ENCODE measurements at places on chromosomes 13 and 19. TPM values are rescaled to one million over a fixed set of nuclear protein-coding genes. Genes with fewer than 3 reads are reported as not detected.

GRCh38 chr13:24627090-24627714 is 53.0 kb upstream of the ATP12A start:
- no peaks in the 10 kb centered on the region for H3K36me3 ChIP-seq
- no peaks in the 10 kb centered on the region for H3K4me1 ChIP-seq
- peak; percentile 41 for DNase-seq
- no peaks in the 10 kb centered on the region for H3K27me3 ChIP-seq

DNA sequence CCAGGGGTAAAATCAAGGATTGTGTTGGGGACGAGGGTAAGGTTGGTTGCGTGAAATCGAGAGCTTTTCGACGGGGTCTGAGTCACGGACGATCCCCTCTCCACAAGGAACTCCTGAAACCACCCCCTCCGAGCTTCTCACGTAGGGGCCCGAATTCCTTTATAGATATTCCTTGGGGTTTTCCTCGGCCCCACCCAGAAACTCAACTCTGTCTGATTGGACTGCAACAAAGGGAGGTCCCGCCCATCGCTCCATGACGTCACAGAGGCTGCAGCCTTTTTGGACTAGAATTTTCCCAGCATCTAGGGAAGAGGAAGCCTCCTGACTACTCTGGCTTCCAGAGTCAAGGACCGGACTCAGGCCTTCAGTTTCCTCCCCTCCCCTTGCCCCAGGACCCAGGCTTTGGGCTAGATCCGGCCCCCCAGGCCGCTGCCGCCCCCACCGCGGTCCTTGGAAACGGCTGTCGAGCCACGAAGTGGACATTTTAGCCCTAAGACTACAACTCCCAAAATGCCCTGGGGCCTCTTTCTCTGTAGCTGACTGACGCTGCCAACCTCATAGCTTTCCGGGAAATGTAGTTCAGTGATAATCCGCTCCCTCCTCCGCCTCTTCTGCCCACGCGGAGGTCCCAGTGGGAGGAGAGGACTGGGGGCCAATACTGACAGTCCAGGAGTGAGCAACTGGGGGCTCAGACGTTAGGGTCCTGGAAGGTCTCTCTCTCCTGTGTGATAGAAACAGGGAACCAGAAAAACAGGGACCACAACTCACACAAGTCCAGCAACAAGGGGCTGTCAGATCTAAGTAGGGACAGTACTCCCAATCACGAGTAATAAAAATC is at the start of gene IZUMO1:
IZUMO1 (minus strand) TSS at position 172 of the 838 bp plus-strand sequence. CDS start 1,050 bp downstream, outside the sequence.
- no peaks in the 10 kb centered on the region for H3K36me3 ChIP-seq
- no peaks in the 10 kb centered on the region for H3K27me3 ChIP-seq
- peak within 1 kb of the TSS; percentile 55 for H3K27ac ChIP-seq
- no peak within 1 kb of the TSS for H3K4me3 ChIP-seq

DNA sequence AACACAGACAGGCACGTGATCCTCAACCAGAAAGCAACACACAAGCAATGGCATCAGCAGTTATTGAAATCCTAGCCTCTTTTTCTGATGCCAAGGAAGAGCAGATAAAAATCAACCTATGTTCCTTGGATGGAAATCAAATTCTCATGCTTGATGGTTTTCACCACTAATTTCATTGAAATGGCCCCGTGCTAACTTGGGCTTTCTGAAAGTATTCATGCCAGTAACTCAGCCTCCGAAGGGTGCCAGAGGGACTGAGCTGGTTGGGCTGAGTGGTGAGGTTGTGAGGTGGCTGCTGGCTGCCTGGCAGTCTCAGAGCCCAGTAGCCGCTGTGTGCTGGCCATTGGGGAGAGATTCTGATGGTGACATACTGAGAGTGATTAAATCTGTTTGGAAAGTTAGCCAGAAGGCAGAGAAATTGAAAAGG is 309.3 kb downstream of the DCT start:
- no peaks in the 10 kb centered on the region for H3K36me3 ChIP-seq
- no peak for DNase-seq
- no peak overlapping the region for H3K4me3 ChIP-seq
- peaks cover 7% of the 10 kb centered on the region for H3K4me1 ChIP-seq
- peak overlapping the region; percentile 15 for H3K27ac ChIP-seq

The TMPRSS9 gene
- 24.8 TPM for total RNA-seq

DNA sequence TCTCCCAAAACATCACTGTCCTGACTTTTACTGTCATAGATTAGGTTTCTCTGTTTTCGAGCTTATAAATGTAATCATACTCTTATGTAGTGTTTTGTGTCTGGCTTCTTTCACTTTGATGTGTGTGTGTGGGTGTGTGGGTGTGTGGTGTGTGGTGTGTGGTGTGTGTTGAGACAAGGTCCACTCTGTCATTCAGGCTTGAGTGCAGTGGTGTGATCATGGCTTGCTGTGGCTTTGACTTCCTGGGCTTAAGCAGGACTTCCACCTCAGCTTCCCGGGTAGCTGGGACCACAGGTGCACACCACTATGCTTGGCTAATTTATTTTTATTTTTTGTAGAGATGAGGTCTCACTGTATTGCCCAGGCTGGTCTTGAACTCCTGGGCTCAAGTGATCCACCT is 59.6 kb downstream of the PDS5B start:
- H3K4me1 ChIP-seq, result peaks cover 8% of the 10 kb centered on the region
- H3K27me3 ChIP-seq, result no peaks in the 10 kb centered on the region
- no peak overlapping the region for H3K27ac ChIP-seq
- no peaks in the 10 kb centered on the region for H3K36me3 ChIP-seq

The SULT2A1 gene
- 22.9 TPM for total RNA-seq

The TEAD2 gene
- total RNA-seq, result 8.1 TPM

DNA sequence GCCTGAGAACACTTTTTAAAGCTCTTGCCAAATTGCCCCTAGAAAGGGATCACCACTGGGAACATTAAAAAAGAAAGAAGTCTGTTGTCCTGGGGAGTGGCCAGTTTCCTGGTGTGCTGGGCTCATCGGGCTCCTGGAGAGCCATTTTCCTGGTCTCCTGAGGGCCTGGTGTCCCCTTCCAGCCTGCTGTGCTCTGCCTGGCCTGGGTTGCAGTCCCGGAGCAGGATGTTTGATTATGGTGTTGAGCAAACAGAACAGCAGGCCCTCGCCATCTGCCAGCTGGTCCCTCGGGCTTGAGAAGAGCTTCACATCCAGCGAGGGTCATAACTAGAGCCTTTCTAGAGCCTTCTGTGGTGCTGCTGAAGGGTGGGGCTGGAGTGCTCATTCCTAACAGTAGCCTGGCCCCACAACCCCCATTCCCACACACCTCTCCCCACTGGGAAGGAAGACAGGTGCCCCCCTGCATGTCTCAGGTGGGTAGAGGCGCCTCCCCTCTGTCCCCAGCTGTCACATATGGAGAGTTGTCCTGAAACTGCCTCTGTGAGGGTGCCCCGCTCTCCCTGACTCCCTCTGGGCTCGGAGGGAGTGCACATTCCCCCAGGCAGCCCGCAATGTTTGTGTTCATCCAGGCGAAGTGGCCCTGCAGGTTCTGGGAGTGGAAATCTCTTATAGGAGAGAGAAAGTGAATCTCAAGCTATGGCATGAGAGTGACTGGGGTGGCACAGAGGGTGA is 151.1 kb downstream of the SIPA1L3 start:
- DNase-seq, result no peak
- H3K27me3 ChIP-seq, result no peaks in the 10 kb centered on the region
- H3K27ac ChIP-seq, result no peak overlapping the region
- no peaks in the 10 kb centered on the region for H3K36me3 ChIP-seq
- H3K4me1 ChIP-seq, result peaks cover 4% of the 10 kb centered on the region

DNA sequence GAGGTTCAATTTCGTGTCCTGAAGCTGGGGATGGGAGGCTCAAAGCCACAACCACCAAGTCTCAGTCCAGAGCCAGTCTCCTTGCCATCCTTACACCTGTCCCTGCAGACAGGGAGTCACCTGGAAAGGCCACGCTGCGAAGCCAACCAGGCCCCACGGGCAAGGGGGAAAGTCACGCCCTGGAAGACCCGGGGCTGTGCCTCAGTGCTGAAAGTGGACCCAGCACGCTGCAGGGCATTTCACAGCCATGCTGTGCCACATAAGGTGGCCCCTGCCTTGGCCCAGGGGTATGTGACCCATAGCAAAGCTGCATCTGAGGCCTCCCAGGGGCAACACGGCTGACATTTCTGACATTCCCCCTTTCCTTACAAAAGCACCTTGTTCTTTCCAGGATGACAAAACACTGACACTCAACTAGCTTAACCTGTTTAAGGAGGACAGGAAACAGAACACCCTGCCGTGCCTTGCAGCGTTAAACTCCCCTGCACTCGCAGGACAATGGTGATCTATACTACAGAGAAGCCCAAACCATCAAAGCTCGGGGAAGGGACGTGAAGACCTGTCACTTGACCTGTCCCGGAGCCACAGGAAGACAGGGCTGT is 14.8 kb downstream of the CHERP start:
- H3K4me3 ChIP-seq, result no peak overlapping the region
- no peaks in the 10 kb centered on the region for H3K27me3 ChIP-seq
- H3K36me3 ChIP-seq, result peaks cover 74% of the 10 kb centered on the region
- no peak for DNase-seq

The NKPD1 gene
- total RNA-seq, result not detected

The COL4A1 gene
- total RNA-seq, result 68.5 TPM

The S1PR5 gene
- total RNA-seq, result 0.56 TPM

DNA sequence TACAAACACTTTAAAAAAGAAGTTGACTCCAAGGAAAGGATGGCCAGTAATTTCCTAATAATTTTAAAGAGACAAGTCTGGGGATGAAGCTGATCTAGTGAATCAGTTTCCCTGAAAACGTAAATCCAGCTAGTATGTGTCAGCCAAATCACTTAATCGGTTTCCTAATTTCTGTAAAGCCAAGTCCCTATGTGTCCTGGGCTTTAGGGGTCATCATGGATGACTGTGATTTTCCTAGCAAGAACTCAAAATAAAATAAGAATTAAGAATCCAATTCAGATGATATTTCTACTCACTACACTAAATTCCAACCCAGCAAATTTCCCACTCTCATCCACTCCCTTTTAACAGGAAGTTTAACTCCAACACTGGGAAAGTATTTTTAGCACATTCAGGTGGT is 35.9 kb downstream of the ELF1 start:
- H3K4me1 ChIP-seq, result peaks cover 35% of the 10 kb centered on the region
- H3K27me3 ChIP-seq, result no peaks in the 10 kb centered on the region
- no peak overlapping the region for H3K4me3 ChIP-seq
- H3K27ac ChIP-seq, result peak overlapping the region; percentile 91
- no peaks in the 10 kb centered on the region for H3K36me3 ChIP-seq

DNA sequence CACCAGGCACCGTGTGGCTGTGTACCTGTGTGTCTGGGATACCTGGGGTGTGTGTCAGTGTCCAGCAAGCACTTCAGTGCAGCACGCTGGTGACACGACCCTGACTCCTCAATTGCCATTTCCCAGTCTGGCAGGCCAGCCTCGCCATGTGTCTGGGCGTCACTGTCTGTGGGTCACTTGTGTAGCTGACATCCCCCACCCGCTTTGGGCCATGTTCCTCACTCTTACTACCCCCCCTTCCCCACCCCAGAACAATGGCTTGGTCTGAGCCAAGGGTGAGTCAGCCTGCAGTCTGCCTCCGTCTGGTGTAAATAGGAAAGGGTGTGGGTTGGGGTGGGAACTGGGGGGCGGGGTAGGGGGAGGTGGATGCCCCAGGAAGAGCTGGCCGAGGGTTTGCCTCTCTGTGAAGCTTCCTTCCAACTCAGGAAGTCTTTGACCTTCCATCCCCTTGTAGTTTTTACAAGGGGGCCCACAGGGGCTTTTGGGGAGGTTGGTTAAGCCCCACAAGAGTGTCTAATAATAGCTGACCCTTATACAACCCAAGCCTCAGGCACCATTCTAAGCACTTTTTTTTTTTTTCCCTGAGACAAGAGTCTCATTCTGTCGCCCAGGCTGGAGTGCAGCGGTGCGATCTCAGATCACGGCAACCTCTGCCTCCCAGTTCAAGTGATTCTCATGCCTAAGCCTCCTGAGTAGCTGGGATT is 17.6 kb downstream of the NOVA2 start:
- H3K27me3 ChIP-seq, result no peaks in the 10 kb centered on the region
- no peak for DNase-seq
- no peak overlapping the region for H3K27ac ChIP-seq
- H3K36me3 ChIP-seq, result no peaks in the 10 kb centered on the region

The DPF1 gene
- not detected for total RNA-seq

The TTC9B gene
- not detected for total RNA-seq

DNA sequence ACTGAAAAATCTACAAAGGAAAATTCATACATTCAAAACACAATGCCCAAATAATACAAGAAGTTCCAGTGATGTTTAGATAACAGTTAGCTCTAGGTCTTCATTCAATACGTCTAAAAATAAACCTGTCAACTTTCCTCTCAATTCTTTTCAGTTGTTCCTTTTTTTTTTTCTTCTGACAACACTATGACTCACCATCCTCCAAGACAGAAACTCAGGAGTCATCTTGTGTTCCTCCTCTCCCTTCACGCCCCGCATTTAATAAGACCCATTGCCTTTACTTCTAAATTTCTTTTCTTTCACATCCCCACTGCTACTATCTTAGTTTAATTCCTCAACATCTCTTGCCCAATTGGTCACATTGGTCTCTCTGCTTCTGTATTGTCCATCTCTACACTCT is 759.9 kb downstream of the GPC5 start:
- H3K4me1 ChIP-seq, result no peaks in the 10 kb centered on the region
- H3K36me3 ChIP-seq, result no peaks in the 10 kb centered on the region
- DNase-seq, result no peak
- H3K27ac ChIP-seq, result no peak overlapping the region
- no peak overlapping the region for H3K4me3 ChIP-seq

The DHRS12 gene
- 6.8 TPM for total RNA-seq

DNA sequence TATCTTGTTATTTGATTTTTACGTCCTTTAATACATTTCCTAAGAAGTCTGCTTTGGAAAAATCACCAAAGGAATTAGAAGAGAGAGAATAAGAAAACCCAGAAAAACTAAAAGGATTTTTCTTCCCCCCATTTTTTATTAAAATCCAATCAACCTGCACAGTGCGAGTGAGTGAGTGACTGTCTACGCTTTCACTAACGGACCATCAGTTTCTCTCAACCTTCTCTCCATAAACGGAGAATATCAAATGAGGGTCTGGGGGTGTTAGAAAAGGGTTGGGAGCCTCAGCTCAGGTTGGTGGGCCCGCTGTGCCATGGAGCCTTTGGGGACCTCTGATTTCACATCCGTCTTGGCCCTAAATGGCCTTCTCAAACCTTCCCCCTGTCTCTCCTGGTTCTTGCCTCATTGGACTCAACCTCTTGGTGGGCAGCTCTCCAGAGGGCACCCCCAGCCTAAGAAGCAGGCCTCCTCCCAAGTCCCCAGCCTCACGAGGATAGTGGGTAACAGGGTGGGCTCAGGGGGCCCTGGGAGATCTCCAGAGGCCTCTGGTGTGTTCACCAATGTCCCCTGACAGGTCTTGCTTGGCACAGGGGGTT is 763 bp upstream of the LRP3 start:
- H3K27ac ChIP-seq, result no peak overlapping the region
- H3K4me1 ChIP-seq, result peaks cover 13% of the 10 kb centered on the region
- DNase-seq, result no peak
- peaks cover 11% of the 10 kb centered on the region for H3K36me3 ChIP-seq

The IZUMO2 gene
- total RNA-seq, result not detected

GRCh38 chr13:112066624-112067004 is 335 bp upstream of the SOX1 start:
- peak overlapping the region; percentile 33 for H3K4me3 ChIP-seq
- H3K36me3 ChIP-seq, result no peaks in the 10 kb centered on the region
- no peak for DNase-seq
- peaks cover 25% of the 10 kb centered on the region for H3K4me1 ChIP-seq
- no peak overlapping the region for H3K27ac ChIP-seq
- peaks cover 50% of the 10 kb centered on the region for H3K27me3 ChIP-seq
